ENCODE measurements at places on chromosomes 2 and 18.

GRCh38 chr18:10381951-10382350 is 72.5 kb upstream of the APCDD1 start:
- DNase-seq, result no peak

- peak; percentile 12 for DNase-seq
Observed at GRCh38 chr2:100580367-100581276, 17.8 kb downstream of the PDCL3 start.

DNA sequence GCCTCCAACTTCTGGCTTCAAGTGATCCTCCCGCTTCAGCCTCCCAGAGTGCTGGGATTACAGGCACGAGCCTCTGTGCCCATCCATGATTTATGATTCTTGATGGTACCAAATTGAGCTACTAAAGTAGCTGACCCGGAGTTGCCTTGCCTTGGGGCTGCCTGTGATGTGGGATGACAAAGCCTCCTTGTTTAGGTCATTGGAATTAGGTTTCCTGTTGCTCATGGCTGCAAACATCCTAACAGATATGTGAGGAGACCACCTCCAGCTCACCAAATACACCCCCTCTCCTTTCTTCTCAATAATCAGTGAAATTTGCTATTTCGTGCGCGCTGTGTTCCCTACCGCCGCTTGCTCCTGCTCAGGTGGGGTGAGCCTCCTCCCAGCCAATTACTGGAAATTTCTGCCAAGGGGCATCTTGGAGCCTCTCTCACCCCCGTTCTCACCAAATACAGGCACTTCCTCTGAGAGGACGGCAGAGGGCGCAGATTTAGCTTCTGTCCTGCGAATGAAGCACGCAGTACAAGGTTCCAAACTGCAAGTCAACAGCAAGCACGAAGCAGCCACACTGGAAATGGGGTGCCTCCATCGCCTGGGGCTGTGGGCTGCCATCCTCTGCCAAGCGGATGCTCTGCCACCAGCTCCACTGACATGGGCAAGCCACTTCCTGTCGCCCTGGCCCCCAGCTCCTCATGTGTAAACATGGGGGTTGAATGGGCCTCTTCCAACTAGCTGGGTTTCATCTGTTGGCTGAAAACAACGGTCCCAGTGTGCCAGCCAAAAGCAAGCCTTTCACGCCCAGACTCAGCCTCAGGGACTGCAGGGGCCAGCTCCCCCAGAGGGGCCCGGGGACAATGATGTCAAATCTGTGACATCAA is 71.7 kb downstream of the NCAPH start:
- peak; percentile 56 for DNase-seq

DNA sequence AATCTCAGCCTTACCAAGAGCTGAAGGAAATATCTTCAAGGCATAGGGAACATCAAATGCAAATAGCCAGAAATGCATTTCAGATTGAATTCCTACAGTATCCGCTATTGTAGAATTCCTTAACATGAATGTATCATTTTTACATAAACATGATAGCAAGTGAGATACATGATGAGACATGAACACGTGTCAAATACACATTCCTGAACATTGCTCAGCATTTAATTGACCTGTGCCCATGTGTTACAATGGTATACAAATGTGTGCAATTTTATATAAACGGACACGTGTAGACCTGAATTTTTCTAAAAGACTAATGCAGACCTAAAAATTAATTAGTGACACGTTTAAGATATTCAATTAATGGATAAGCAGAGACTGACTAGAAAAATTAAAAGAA is 133.0 kb upstream of the TLK1 start:
- no peak for DNase-seq

- no peak for DNase-seq
Observed at GRCh38 chr2:48345176-48345575, 184.8 kb upstream of the STON1 start.

GRCh38 chr2:179860255-179861026 is 971 bp downstream of the ZNF385B start:
- no peak for DNase-seq

DNA sequence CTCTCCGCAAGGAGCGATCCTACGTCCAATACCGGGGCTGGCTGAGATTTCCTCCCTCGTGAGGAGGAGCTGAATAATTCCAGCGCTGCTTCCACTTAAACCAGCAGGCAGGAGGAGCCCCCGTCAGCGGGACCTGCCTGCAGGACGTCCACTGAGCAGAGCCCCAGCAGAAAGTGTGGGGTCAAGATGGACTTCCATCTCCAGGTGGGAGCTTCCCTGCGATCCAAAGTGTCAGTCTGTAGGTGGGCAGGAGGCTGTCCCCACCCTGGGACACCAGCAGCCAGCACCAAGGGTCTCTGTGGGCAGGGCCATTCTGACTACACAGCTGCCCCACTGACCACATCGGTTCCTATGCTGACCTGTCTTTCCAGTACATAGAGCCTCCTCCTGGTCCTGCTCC is 462 bp upstream of the OTOS start:
- DNase-seq, result no peak

GRCh38 chr2:95015261-95015912 is 10.1 kb upstream of the MAL start:
- DNase-seq, result no peak
